ENCODE measurements at places on chromosomes 1 and 21. TPM values are rescaled to one million over a fixed set of nuclear protein-coding genes. Genes with fewer than 3 reads are reported as not detected.

Gene SLC1A7
- not detected for total RNA-seq

DNA sequence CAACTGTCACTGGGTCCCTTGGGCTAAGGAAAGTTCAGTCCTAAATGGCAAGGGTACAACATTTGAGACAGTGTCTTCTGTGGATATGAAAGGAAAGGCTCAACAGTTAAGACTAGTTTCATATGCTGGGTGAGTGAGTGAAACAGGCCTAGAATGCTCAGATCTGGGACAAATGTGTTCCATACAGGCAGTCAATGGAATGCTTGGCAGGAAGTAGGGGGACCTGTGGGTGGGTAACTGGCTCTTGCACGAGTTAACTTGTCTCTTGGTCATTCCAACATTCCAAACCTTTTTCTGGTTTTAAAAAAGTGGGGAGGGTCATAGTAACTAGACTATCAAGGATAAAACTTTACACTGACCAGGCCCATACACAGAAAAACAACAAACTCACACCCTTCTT lies 17.8 kb upstream of the ADAM30 start:
- DNase-seq: no peak

DNA sequence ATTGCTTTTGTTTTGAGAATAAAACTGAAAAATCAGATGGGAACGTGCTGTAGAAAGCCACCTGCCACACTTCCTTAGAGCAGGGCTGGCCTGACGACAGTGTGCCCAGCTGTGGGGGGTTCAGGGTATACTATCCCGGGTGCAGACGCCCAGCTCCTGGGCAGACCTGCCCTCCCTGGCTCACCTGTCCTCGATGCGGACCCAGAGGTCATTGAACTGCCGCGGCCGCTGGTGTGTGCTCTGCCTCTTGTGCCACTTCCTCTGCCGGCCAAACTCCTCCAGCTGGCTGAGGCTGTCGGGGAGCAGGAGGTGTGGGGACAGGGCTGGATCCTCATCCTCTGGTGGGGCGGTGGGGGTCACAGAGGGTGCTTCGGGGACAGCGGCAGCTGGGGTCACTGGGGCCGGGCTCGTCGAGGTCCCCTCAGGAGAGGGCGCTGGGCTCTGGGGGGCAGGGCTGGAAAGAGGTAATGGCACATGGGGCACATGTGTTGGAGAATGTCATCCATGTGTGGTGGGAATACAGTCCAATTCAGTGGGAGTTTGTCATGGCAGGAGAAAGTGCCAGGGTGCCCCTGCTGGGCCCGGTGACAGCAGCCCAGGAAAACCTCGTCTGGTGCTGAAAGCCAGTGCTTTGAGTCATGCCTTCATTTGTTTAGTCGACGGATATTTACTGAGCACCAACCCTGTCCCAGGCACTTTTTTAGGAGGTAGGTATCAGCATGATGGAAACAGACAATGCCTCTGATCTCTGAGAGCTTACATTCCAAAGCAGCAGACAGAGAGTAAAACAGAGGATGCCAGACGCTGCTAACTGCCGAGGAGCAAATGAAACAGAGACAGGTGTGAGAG lies 222.0 kb downstream of the TRABD2B start:
- no peak for DNase-seq

- DNase-seq: no peak
Measured at GRCh38 chr1:59185163-59185860, 111.6 kb upstream of the FGGY start.

- peak; percentile 21 for DNase-seq
Measured at GRCh38 chr1:150161747-150162581, 12.2 kb downstream of the PLEKHO1 start.

DNA sequence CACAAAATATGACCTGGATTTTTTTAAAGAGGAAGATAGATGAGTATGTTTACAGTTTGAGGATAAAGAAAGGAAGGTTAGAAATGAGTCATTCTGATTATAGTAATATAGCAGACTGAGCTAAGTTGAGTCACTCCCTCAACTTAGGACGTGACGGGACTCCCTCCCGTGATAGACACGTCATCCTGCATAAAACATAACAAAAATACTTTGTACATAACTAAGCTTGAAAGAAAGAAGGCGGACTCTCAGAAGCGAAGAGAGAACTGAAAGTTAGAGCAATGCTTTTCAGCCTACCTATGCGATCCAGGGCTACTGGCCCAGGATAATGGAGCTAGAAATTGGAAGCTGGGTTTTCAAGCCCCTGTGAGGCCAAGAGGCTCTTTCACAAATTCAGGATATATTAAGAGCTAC lies 53.0 kb upstream of the DESI2 start:
- peak; percentile 98 for DNase-seq

DNA sequence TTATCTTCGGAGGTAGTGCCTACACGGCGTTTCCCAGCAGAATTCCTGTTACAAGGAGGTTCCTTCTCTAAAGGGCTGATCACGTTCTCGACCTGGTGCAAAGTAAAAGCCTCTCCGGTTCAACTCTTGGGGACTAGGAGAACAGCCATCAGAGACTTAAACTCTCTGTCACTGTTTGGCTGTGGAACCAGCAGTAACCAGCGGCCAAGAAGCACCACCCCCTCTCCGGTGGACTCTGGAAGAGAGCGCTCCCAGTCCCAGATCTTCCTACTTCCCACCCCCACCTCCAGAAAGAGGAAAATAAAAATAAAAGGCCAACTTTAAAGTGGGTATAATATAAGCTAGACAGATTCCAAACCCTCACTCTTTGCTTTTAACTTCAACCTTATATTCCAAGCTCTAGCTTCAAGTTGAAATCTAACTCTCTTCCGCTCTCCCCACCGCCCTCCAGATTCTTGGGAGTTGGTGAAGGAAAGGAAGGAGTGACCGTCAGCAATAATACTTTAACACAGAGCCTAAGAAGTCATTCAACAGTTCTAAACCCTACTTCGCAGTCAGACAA lies 2.9 kb downstream of the BRINP3 start:
- no peak for DNase-seq

DNA sequence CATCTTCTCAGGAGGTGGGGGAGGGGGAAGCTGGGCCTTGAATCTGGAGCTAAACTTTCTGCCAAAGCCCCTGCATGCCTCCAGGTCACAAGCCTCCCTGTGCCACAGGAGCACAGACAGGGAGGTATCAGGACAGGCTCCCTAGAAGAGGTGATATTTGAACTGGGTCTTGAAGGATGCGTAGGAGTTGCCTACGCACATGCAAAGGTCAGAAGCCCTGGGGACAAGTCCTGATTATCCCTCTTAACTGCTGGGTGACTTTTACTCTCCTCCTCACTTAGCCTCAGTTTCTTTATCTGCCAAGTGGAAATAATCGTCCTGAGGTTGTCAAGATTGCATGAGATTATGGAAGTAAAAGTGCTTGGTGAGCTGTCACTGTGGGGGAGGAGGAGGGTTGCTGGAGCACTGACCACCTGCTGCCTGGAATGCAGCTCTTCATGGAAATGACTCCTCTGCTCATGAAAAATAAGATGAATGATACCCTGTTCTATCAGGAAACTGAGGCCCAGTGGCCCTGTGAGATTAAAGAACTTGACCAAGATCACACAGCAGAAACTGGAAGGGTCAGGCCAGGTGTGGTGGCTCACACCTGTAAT lies 50.6 kb upstream of the LAPTM5 start:
- no peak for DNase-seq
